CD4-positive, alpha-beta T cell (primary cell): ENCODE measurements at places on chromosomes 2 and 18.

DNA sequence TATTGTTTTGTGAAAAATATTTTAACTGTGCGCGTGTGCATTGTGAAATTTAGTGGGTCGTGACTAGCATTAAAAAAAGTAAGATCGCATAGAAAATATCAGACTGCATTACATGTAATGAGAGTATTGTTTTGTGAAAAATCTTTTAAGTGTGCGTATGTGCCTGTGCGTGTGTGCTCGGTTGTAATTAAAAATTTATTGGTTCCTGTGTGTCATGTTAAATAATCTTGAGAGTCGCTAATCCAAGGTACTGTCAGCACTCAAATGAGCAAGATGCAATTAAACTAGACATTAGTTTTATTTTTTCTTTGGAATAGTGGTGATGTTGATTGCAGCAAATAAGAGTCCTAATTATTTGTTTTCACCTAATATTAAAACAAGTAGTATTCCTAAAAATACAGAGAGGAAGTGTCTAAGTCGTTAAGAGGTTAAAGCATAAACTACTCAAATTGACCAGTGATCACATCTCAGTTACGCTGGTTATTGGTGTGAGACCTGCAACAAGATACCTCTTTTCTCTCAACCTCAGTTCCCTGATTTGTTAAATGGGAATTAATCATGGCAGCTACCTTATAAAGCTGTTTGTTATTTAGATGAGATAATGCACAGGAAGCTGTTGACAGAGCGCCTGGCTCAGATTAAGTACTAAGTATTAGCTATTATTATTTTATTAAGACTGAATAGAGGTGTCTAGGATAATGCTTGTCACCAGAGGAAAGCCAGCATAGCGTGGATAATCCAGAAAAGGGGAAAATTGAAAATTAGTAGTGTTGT lies 1.9 kb downstream of the ZDBF2 start:
- peaks cover 31% of the 10 kb centered on the region for H3K27me3 ChIP-seq
- no peak overlapping the region for H3K4me3 ChIP-seq
- H3K4me1 ChIP-seq: peaks cover 15% of the 10 kb centered on the region
- DNase-seq: no peak

- H3K4me3 ChIP-seq: no peak overlapping the region
- H3K27me3 ChIP-seq: no peaks in the 10 kb centered on the region
- no peaks in the 10 kb centered on the region for H3K4me1 ChIP-seq
- H3K36me3 ChIP-seq: no peaks in the 10 kb centered on the region
These were observed 281.9 kb downstream of the SRBD1 start for GRCh38 chr2:45329045-45329677.

DNA sequence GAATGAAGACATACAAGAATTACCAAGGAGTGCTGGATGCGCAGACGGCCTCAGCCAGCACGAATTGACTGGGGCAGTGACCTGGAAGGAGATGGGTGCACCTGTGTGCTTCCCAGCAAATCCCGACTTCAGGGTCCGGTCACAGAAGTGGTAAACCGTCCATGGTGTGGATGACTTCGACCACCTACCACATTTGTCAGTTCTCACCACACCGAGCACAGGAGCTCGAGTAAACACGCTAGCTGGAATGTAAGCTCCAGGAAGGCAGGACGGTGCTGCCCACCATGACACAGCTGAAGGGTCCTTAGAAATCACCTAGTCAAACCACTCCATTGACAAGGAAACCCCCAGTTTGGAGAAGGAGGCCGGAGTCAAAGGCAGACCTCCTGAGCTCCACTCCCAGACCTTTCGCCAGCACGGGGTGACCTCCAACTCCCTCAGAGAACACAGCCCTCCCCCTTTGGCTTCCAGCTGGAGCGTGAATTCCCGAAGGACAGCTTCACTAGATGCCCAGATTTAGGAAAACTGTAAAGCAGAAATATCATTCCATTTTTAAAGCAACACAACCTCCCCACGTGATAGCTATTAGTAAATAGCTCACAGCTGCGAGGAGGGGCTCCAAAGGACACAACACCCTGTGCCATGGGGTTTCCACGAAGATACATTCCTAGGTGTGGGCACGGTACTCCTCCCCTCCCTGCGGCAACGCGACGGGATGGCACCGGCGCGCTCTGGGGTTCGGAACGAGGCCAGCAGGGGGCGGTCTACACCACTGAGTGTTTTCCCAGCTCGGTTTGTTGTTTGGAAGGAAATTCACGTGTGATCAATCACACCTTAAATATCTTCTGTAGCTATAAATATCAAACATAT lies 34.1 kb upstream of the GNAL start:
- peak; percentile 19 for DNase-seq
- peaks cover 4% of the 10 kb centered on the region for H3K27me3 ChIP-seq
- no peak overlapping the region for H3K4me3 ChIP-seq
- H3K27ac ChIP-seq: no peak overlapping the region
- H3K36me3 ChIP-seq: no peaks in the 10 kb centered on the region
- H3K4me1 ChIP-seq: peaks cover 5% of the 10 kb centered on the region

GRCh38 chr2:24046930-24047702 lies at the start of gene WDCP:
Gene WDCP (minus strand): TSS chr2:24047391. CDS start chr2:24039494, 7,897 bp downstream.
- H3K36me3 ChIP-seq: no peaks in the 10 kb centered on the region
- H3K4me1 ChIP-seq: peaks cover 30% of the 10 kb centered on the region
- peak; percentile 82 for DNase-seq
- no peak within 1 kb of the TSS for H3K27ac ChIP-seq
- H3K27me3 ChIP-seq: peaks cover 21% of the 10 kb centered on the region
- H3K4me3 ChIP-seq: peak within 1 kb of the TSS; percentile 83

- H3K4me3 ChIP-seq: no peak overlapping the region
- DNase-seq: no peak
- no peak overlapping the region for H3K27ac ChIP-seq
- H3K27me3 ChIP-seq: no peaks in the 10 kb centered on the region
These were observed 59.0 kb downstream of the CAMKMT start for GRCh38 chr2:44420725-44421124.

DNA sequence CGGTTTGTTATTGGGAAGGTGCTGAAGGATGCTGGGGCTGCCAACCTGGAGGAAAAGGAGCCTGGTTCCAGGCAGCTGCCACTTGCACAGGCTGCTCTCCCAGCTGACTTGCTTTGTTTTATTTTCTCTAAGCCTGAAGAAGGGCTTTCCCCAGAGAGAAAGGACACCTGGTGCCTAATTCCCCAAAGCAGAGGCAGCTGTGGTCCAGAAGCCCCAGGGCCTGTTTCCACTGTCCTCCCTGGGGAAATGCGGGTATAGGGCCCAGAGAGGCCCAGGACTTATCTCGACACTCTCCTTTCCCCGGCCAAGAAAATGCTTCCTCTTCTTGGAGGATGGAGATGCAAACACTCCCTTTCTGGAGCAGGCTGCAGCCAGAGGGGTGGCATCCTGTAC lies 30.1 kb downstream of the INO80C start:
- peaks cover 13% of the 10 kb centered on the region for H3K36me3 ChIP-seq
- H3K27me3 ChIP-seq: no peaks in the 10 kb centered on the region
- no peak for DNase-seq
- H3K27ac ChIP-seq: no peak overlapping the region
